ENCODE measurements at places on chromosomes 6 and 20.

- DNase-seq, result no peak
Observed at GRCh38 chr6:139580592-139581484, 206.4 kb upstream of the CITED2 start.

DNA sequence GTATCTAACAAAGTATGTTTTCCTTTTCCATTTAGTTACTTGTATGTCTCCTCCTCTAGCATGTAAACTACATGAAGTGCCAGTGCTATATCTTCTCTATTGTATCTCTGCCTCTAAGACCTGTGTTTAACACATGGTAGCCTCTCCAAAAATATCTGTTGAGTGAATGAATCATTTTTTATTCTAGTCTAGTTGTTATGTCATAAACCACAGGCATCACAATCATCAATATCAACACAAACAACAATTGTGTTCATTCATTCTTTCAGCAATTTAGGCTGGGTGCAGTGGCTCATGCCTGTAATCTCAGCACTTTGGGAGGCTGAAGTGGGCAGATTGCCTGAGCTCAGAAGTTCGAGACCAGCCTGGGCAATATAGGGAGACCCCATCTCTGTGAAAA lies 111.6 kb upstream of the EYA4 start:
- DNase-seq, result no peak

GRCh38 chr6:87393026-87393622 lies 14.6 kb upstream of the CFAP206 start:
- DNase-seq, result peak; percentile 55

- DNase-seq, result no peak
Observed at GRCh38 chr6:18141805-18142590, 12.9 kb downstream of the TPMT start.

DNA sequence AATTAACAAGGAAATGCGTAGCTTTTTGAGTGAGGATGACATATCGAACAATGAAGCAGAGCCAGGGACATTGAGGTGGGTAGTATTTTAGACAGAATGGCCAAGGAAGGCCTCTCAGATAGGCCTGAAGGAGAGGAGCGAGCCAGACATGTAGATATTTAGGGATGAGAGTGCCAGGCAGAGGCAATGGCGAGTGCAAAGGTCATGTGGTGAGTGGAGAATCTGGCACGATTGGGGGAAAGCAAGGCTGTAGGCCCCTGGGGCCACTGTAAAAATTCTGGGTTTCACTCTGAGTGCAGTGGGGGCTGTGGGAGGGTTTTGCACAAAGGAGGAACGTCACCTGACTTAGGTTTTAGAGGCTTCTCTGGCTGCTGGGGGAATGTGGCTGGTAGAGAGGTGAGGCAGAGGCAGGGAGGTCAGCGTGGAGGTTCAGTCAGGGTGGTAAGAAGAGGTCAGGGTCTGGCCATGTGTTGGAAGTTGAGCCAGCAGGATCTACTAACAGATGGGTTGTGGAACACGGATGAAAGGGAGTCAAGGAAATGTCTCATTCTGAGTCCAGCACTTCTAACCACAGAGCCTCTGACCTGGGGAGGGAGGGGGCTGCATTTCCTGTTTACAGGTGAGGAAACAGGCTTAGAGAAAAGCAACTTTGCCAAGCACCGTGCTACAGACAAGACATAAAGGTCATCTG lies 11.3 kb downstream of the SIRPA start:
- DNase-seq, result no peak

GRCh38 chr20:12617076-12617475 lies 391.7 kb upstream of the SPTLC3 start:
- DNase-seq, result no peak

DNA sequence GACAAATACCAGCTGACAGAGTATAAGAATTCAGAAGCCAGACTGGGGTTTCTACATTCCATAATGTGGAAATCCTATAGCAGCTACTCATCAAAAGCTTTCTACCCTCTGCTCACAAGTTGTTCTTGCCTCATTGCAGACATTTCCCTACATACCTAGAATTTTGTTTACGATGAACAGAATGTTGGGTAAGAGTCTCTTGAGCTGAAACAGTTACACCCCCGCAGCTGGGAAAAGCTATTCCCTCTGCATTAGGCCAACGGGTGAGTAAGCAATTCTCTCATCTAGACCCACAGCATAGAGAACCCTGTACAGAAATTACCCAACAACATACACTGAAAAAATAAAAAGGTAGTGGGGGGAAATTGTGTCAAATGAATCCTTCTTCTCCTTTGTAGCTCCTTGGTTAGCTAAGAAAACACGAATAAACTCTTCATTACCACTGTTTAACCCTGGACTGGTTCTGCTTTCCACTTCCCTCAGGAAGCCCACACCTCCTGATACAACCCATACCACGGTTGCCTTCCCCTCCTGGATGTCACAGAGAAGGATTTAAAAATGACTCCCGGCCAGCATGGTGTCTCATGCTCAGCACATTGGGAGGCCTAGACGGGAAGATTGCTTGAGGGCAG lies 215.0 kb upstream of the SHLD1 start:
- DNase-seq, result no peak

GRCh38 chr6:156953127-156953478 lies 175.9 kb downstream of the ARID1B start:
- DNase-seq, result no peak

DNA sequence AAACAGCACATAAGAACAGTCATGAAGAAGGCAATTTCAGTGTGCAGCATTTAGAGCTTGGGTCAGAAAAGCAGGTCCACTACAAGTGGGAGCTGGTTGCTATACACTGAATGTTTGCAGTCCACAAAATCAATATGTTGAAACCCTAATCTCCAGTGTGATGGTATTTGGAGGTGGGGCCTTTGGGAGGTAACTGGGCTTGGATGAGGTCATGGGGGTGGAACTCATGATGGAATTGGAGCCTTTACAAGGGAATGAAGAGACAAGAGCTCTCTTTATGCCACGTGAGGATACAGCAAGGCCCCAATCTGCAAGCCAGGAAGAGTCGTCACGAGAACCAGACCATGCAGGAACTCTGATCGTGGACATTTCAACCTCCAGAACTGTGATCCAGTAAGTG lies 216.7 kb upstream of the SLC35B3 start:
- no peak for DNase-seq

Measured in hindlimb muscle (tissue), 1 donor.